ENCODE measurements at places on chromosomes 2 and 18.

DNA sequence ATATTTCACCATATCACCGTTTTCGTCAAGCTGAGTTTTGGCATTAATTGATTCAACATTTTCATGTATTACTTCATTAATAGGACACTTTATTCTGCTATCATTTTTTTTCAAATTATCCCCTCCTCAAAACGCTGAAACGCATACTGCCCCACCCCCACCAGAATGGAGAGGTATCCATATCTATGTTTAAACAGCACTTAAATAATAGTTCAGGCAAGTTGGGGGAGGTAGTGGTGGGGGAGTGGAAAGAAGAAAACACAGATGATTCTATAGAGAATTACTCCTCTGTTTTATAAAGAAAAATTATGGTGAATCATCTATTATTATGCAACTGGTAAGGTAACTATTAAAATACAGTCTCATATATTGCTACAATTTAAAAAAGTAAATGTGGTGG lies 314.4 kb upstream of the ZEB2 start:
- no peak for DNase-seq

DNA sequence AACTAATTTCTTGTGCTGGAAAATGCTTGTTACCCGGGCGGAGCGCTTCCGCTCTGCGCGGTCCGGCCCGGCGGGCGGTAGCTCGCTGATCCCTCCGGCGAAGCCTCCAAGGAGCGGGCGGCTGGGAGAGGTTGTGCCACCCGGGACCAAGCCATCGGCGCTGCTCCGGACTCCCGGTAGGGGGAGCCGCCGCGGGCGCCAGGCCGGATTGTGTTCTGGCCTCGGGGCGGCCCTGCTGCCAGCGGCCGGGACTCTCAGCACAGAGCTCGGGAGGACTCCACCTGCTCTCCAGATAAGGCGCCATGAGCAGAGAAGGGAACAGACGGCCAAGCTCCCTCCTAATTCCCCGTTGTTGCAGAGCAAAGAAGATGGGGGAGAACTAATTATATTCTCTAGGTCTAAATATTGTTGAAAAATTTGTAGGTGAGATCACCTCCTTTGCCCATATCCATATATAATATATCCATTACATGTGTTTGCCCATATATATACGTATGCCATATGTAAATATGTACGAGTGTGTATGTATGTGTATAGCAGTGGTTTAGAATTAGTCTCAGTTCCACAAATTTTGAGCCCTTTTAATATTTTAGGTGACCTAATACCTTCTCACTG lies 13.8 kb upstream of the SATB2 start:
- peak; percentile 55 for DNase-seq

DNA sequence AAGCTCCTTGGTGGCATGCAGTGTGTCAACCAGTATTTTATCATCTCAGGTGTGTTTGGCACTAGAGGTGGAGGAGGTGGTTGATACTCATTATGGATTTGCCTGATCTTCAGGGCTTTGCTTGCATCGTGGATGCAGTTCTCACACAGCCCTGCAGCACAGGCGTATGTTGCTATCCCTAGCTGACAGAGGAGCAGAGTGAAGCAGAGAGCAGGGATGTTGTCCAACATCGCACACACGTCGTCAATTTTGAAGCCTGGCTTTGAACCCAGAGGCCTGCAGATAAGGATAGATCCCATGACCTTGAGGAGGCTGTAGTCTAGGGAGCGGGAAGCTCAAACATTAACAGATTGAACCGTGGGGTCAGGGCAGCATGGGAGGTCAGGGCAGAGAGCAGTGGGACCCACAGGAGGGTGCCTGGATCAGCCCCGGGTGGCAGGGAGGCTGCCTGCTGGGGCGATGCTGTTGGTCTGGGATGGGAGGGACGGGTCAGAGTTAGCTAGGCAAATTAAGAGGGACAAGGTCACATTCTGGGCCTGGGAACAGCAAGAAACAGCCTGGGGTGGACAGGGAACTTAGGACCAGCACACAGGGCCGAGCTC lies 4.2 kb downstream of the RNF144A start:
- DNase-seq, result no peak

DNA sequence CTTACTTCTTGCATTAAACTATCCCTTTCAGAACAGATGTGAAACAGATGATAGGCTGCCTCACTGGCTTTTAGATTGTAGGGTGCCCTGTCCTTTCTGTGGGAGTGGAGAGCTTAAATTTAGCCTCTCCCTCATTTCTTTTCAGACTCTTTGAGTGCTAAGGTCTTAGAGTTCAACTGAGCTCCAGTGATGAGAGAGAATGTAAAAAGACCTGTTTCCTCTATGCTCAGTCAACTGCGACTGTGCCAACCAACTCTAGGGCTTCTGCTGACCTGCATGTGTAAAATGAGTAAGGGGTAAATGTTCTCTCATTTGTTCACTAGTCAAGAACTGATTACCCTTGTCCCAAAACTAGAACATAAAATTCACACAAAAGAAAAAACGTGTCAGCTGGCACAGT lies 104.8 kb upstream of the TGFA start:
- DNase-seq, result no peak

GRCh38 chr2:73374269-73374668 lies 11.4 kb upstream of the ALMS1 start:
- no peak for DNase-seq

DNA sequence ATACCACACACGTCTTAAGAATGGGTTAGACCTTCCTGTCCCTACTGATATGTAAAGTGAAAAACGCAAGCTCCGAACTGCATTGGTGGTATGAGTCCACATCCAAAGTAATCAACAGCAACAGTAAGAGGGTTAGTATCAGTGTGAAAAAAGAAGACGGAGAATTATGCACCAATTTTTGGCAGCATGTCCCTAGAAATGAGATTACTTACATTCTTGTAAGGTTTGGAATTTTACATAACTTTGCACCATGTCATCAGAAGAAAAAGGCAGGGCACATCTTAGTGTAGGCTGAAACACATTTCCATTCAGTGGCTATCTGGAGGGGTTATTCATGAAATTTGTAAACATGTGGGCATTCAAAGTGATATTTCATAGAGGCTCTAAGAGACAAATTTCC lies 88.2 kb downstream of the LONRF2 start:
- DNase-seq, result peak; percentile 24

DNA sequence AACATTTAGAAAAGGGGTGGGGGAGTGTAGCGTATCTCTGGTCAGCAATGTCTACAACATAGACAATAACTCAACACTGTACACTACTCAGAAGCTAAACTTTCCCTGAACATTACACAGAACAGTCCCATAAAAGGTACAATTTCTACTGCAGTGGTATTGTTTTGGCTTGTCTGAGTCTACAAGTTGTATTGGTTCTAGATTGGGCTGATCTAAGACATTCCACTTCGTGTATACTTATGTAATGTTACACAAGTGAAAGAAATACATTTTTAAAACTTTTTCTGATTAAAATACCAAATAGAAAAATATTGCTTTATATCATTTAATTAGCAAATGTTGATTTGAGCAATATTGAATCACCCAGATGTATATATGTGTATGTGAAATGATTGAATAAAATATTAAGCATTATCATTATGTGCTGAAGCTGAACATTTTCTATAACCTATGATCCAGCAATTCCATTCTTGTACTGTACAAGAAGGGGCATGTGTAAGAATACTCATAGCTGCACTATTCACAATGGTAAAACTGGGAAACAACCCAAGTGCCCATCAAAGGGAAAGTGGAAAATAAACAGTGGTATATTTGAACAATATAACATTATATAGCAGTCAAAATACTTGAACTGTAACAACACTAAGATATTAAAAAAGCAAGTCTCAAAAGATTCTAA lies 52.4 kb downstream of the VSNL1 start:
- no peak for DNase-seq

DNA sequence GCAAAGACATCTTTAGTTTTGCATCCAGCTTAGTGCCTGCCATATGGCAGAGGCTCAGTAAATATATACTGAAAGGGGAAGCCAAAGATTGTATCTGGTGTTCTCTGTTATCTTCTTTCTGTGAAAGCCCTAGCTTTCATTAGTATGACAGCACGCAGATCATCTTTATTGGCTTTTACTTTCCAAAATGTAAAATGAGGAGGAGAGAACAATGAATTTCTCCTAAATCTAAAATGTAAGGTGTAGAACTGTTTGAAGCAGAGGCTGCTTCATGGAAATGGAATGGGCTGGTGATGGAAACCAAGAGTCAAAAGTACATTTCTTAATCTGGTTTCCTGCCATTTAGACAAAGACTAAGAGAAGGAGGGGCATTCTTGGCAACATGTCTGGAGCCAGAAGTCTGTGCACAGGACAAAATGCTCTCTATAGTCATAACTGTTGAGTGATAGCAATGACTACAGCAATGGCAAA lies 1029.9 kb upstream of the PIK3C3 start:
- peak; percentile 10 for DNase-seq

DNA sequence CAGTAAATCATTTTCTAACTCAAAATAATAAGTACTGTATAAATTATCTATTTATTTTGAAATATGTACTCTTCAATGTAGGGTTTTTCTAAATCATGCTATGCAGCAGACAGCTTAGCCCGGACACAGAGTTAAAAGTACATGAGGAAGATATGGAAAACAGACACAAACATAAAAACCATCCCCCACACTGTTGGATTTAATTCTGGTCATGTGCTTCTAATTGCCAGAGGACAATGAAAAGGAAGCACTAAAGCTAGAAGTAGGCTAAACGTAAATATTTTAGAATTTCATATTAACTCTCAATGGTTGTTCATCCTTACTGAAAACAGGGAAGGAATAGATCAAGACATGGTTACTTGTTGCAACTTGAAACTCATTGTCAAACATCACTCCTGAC lies 420.7 kb downstream of the ERBB4 start:
- DNase-seq, result no peak

DNA sequence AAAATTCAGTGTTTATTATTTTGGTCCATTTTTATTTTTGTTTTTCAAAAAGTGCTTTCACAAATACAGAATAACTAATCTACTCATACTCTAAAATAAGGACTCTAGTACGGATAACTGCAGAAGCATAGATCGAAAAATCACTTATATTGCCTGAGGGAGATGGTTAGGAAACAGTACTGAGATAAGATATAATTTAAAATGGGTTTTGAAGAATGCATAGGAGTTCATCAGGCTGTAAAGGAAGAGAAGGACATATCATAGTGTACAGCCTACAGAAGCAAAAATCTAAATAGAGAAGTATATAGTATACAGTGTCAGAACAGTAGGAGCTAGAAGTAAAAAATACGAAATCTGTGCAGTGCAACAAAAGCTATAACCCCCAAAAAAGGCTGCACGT lies 247.4 kb downstream of the SOX11 start:
- no peak for DNase-seq

GRCh38 chr2:20796374-20796791 lies 26.5 kb downstream of the LDAH start:
- peak; percentile 60 for DNase-seq

DNA sequence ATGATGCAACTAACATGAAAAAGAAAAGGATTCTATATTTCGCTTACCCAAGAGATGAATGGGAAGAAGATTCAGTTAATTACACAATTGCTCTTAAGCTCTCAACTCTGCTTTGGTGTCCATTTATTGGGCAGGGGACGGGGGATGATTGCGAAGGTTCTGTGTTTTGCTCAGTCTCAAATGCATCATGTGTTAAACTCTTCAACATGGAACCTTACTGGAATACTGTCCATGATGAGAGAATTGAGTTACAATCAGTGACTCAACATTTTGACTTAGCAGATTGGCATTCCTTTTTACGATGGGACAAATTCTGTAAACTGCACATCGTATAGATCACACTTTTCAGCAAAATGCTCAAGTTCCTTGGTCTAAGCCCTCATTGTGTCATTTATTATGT lies 135.6 kb downstream of the RBMS1 start:
- DNase-seq, result no peak

DNA sequence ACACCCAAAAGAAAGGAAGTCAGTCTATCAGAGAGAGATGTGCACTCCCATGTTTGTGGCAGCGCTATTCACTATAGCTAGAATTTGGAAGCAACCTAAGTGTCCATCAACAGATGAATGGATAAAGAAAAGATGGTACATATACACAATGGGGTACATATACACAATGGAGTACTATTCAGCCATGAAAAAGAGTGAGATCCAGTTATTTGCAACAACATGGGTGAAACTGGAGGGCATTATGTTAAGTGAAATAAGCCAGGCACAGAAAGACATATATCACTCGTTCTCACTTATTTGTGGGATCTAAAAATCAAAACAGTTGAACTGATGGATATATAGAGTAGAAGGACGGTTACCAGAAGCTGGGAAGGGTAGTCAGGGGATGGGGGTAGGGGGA lies 99.9 kb upstream of the ZNF516 start:
- DNase-seq, result no peak

DNA sequence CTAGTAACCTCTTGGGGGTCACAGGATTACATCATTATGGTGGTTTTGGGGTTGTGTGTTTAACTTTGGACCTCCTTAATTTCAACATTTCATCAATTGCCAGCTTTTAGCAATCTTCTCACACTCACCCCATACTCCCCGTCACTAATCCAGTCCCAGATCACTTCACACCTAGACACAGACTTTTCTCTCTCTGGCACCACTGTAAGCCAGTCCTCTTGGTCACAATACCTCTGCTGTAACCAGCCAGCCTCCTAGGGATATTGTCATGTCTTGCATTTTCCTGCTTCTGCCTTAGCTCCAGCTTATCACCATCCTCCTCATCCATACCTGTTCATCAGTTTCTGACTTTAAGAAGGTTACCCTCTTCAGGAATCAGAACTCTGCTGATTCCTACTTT lies 1.6 kb upstream of the STK17B start:
- no peak for DNase-seq

DNA sequence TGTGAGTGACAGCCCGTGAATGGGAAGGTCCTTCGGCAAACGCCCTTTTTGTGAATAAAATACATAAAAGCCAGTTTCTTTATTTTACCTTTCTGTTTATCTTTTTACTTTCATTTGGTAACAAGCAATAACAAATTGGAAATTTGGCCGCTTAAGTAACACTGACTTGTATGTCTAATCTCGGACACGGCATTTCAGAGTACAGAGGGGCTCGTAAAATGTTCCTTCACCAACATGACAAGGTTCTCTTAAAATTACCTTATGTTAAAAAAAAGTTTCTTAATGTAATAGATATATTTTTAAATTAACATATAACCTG lies 558 bp upstream of the NEMP2 start:
- DNase-seq, result no peak

- no peak for DNase-seq
These were observed 28.9 kb upstream of the LMAN1 start for GRCh38 chr18:59387687-59388565.

DNA sequence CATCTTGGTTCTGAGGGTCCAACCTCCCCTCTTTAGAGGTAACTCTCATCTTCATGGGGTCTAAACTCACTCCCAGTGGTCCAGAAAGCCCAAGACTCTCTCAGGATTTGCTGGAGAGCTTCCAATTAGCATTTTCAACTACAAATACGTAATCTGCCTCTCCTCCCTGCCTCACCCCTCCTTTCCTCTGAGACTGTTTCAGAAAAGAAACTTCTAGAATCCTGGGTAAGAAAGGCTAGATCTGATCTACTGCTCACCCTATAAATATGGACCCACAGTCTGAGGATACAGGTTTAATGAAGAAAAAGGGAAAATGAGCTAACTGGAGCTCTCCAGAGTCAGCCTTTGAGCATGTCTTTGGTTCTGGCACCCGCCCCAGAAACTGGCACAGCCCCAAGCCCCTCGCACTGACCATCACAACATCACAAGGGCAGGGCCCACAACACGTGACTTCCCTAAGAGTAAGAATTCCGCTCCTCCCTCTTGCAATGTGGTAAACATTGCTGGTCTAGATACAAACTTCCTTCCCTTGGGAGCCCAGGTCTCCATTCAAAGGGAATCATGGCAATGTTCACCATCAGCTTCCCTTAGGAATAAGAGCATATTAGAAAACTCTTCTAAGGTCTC lies 21.7 kb upstream of the IHH start:
- DNase-seq, result peak; percentile 42
